ENCODE measurements at places on chromosomes 13 and 19. TPM values are rescaled to one million over a fixed set of nuclear protein-coding genes. Genes with fewer than 3 reads are reported as not detected.

DNA sequence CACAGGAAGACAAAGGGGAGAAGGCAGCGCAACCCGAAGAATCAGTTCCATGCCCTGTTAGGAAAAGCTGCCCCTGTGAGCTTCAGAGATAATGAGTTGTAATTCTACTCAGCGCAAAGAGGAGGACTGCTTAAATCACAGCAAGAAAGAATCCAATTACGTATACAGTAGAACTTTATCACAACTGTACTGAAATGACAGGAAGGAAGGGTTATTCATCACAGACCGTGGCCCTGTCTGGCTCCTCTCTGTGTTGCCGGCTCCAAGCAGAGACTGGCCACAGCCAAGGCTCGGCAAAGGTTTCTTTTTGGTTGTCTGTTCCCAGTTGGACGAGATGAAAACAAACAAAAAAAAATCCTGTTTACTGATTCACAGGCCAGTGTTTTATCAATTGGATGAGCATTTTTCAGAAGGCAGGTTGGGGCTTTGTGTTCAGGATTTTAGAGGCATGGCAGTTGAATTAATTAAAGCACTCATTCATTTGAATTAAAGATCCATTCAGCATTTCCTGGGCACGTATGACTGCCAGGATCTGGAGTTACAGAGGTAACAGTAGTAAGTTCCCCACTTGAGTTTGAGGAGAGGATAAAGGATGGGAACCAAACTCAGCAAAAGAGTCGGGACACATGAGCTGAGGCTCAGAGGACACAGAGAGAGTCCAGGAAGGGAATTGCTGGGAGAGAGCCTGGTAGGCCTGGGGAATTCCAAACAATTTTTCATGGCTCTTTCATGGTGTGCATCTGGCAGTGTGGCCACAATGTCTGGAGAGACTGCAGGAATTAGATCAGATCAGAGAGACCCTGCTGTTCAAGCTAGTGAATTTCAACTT, 341.0 kb downstream of the DNAJC15 start:
- DNase-seq: peak; percentile 67

- DNase-seq: no peak
Measured at GRCh38 chr19:32719611-32720059, at the start of gene TDRD12. Gene TDRD12, plus strand, starts transcription at chr19:32719767. Its CDS starts 306 bp downstream, at chr19:32720073.

DNA sequence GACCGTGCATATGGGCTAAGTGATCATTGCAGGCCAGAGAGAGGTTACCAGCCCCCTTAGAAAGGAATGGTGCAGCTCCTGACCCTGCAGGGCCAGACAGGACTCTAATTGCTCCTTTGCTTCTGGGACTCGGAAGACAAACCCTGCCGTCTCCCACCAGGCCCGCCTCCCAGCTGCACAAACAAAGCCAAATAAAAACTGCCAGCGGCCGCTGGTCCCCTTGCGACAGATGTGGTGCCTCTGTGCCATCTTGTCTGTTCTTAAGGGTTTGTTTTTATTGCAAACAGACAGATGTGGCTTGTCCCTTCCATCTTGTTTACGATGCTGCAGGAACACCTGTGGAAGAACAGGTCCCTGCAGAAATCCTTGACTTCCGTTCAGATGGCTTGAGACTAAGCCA, 434.4 kb upstream of the TSHZ3 start:
- no peak for DNase-seq

DNA sequence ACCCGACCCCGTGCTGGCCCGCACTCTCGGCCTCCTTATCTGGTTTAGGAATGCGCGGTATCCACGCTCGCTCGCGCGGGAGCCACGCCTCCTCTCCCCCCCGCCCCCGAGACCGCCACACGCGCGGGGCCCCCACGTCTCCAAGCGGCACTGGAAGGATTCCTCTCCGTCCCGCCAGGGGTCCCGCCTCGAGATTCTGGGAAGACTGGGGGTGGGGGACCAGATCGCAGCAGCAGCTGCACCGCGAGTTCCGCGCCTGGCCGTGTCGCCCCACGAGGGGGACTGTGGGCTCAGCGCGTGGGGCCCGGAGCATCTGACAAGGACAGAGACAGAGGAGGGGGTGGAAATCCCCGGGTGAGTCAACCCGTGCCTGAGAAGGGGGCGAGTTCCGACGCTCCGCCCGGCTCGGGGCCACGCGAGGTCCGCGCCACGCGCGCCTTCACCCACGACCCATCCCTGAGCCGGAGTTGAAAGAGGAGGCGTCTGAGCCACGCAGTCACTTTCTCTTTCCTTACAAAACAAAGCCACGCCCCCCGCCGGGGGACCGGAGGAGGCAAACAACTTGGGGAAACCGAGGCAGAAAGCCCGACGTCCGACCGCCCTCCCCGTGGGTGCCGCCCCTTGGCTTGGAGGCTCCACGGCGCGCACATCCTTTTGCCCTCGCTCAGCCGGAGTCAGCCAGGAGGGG, 814 bp downstream of the S1PR2 start:
- DNase-seq: peak; percentile 84

- DNase-seq: no peak
Measured at GRCh38 chr19:54429545-54430227, 14.4 kb downstream of the TTYH1 start.

- no peak for DNase-seq
Measured at GRCh38 chr19:45407091-45407375, 589 bp downstream of the POLR1G start.

DNA sequence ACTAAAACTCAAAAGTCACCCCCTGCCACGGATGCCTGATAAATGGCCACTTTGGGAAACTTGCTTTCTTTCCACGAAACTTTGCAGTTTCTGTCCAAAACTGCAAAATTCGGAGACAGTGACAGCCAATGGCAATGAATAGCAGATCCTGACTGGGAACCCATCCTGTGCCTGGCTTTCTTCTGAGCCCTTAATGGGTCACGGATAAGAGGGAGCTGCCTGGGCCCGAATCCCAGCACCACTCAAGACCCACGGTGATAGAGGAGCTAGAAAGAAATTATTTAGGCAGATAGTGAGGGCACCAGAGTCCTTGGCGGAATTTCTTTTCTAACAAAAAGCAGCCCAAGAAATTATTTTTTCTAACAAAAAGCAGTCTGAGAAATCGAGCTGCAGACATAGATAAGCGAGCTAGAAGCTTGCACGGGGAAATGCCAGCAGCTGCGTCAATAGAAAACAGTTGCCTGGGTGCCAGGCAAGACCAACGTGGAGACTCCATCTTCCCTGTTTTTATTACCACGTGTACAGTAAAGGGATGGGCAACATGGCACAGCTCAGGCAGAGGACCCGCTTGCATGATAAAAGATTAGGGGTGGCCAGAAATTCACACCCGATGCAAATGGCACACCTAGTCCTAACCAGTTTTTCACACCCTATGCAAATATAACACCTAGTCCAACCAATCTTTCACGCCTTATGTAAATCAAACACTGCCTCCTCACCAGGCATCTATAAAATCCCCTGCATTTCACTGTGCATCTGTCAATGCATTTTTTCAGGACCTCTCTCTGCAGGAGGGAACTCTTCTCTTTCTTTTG, 7.1 kb upstream of the HSH2D start:
- DNase-seq: peak; percentile 32

GRCh38 chr19:30083701-30084156, 141.7 kb downstream of the URI1 start:
- no peak for DNase-seq

GRCh38 chr13:111947876-111948275, 119.1 kb upstream of the SOX1 start:
- no peak for DNase-seq

- DNase-seq: peak; percentile 62
Measured at GRCh38 chr19:50377051-50377461, 799 bp downstream of the NR1H2 start.

DNA sequence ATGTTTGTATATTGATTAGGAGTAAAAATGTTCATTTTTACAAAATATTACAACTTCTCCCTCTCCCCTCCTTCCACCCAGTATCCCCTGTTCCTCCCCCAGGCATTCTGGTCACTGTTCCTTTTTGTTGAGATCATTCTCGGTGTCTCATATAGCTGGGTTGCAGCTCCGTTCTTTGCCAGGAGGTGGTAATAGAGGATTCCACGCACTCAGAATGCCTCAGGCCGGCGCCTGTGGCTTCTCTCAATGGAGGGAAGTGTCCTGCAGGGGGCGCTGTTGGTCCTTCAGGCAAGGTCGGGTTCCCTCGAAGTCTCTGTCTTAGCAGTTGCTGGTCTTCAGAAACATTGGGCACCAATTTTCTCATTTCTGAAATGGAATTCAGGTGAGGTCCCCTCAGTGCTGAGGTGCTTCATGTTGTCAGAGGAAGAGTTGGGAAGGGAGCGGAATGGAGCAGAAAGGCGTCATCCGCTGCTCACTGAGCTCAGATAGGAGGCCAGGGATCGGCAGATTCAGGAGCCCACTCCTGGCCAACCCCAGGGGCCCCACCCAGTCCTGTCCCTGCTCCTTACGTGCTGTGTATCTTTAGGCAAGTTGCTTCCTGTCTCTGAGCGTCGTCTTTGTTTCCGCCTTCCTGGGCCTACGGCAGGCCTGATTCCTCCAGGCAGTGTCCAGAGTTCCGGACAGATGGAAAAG, 10.3 kb upstream of the GARIN5A start:
- no peak for DNase-seq

GRCh38 chr13:105915146-105915850, 620.2 kb downstream of the EFNB2 start:
- DNase-seq: no peak

DNA sequence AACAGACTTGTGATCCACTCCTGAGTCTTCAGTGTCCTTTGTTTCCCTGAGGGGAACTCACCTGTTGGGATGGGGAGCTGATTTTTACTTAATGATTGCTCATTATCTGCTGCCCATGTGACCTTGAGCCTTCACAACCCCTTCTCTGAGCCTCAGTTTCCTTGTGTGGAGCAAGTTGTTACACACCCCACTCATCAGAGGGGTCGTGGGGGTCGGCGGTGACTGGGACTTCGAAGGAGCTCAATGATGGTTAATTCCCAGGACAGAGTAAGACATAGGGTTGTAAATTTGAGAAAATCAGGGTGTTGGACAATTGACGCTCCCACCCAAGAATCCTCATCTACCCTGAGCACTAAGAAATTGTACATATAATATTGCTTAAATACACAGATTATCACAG, 13.5 kb downstream of the LILRA5 start:
- DNase-seq: no peak

LILRA1 gene
- not detected for total RNA-seq

CGB5 gene
- not detected for total RNA-seq

IL11 gene
- 1.3 TPM for total RNA-seq

CADM4 gene
- 8.6 TPM for total RNA-seq

IRGQ gene
- 25.3 TPM for total RNA-seq

CYP4F2 gene
- not detected for total RNA-seq

DIRAS1 gene
- total RNA-seq: 0.73 TPM

PPP1R37 gene
- 66.1 TPM for total RNA-seq

LRRC63 gene
- total RNA-seq: not detected

KLF12 gene
- 4.0 TPM for total RNA-seq

Data from stomach (tissue), 19 donors.